WTC11 (cell line): ENCODE measurements at places on chromosomes 13 and 19. TPM values are rescaled to one million over a fixed set of nuclear protein-coding genes. Genes with fewer than 3 reads are reported as not detected.

The GAPDHS gene
- total RNA-seq = 0.20 to 0.30 TPM in 2 of 3 replicates, not detected in the other

The MIER2 gene
- 56.3 to 63.6 TPM (median 60.9 TPM) in 3 replicates for total RNA-seq

The MIA gene
- total RNA-seq = not detected in 3 replicates

The TEX26 gene
- total RNA-seq = not detected in 3 replicates

The UTP14C gene
- total RNA-seq = 18.5 to 20.5 TPM (median 19.2 TPM) in 3 replicates

DNA sequence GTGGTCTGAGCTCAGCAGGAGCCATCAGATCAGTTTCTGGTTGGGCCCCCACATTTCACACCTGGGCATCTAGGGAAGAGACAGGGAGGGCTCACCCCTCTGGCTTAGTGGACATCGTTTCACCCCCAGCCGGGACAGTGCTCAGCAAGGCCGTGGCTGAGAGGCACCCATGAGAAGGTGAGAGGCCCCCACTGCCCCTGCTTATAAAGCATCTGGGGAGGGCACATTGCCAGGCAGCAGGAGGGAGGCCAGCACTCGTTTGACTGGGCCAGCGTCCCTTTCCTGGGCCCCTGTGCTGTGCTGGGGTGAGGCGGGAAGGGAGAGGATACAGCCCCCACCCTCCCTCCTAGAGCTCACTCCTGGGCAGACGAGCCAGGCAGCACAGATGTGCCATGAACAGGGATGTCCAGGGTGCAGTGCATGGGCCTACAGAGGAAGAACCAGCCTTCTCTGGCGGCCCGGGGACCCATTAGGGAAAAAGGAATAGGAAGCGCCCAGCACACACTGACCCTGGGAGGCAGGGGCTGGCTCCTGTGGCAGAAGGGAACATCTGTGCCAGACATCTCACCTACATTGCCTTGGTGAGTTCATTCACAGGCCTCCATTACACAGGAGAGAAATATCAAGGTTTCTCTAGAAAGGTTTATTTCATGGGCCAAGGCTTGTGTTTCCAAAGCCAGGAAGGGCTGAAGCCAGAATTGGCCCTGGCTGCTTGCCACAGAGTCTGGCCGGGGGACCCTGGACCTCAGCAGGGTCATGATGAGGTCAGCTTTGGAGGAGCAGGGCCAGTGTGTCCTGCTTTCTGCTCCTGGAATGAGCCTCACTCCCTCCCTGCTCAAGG lies 7.7 kb downstream of the AP1M1 start:
- DNase-seq = peak; percentile 5
- H3K27me3 ChIP-seq = no peaks in the 10 kb centered on the region
- no peaks in the 10 kb centered on the region for H3K4me1 ChIP-seq
- no peak overlapping the region for H3K27ac ChIP-seq
- no peak overlapping the region for H3K4me3 ChIP-seq

GRCh38 chr19:11047866-11048265 lies 41.4 kb upstream of the LDLR start:
- H3K27ac ChIP-seq = no peak overlapping the region
- no peak for DNase-seq
- H3K4me3 ChIP-seq = no peak overlapping the region
- no peaks in the 10 kb centered on the region for H3K4me1 ChIP-seq

DNA sequence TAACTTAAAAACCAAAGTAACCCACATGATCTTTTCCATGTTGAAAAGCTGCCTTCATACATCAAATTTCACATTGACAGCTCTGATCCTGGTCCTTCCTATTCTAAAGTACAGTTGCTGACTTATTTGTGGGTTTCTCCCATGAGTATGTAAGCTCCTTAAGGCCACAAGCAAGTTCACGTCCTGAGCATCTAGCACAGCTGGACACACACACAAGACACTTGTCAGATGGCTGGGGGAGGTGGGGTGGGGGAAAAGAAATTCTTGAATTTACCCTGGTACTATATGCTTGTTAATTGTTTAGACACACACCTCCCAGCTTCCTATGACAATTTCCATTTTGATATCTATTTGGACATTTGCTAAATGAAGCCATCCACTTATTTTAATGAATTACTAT lies 162.8 kb downstream of the ZIC5 start:
- H3K36me3 ChIP-seq = no peaks in the 10 kb centered on the region
- H3K4me1 ChIP-seq = peaks cover 42% of the 10 kb centered on the region
- H3K27me3 ChIP-seq = peaks cover 5% of the 10 kb centered on the region
- H3K27ac ChIP-seq = no peak overlapping the region
- no peak overlapping the region for H3K4me3 ChIP-seq

DNA sequence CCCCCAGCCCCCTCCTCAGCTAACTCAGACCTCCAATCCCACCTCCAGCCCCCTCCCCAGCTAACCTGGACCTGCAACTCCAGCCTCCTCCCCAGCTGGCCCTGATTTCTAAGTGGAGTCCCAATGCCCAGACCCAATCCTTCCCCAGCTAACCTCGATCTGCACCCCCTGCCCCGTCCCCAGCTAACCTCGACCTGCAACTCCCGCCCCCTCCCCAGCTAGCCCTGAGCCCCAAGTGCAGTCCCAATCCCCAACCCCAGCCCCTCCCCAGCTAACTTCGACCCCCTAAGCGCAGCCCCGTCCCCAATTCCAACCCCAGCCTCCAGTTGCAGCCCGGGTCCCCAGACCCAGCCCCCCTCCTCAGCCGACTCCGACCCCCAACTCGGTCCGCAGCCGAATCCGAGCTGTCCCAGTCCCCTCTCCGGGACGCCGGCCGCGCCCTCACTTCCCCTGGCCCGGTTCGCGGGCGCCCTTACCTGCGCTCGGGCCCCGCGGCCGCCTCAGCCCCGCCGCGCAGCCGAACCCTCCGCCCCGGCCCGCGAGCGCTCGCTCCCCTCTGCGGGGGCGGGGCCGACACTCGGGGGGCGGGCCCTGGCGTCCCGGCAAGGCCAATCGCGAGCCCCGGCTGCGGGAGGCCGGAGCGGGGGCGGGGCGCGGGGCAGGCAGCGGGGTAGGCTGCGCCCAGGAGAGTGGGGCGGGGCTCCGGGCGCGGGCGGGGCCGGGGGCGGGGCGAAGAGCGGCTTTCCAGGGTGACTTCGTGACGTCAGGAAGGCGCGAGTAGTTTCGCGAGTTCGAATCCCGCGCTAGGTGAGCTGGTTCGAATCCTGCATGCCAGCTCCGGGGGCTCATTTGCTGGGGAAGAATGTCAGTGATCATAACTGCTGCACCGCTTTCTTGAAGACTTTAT lies at the start of gene GNG7:
Gene GNG7 (minus strand): TSS at position 525 of the 907 bp plus-strand sequence. CDS start 182,006 bp downstream, outside the sequence.
- peaks cover 16% of the 10 kb centered on the region for H3K4me1 ChIP-seq
- H3K27me3 ChIP-seq = peaks cover 24% of the 10 kb centered on the region
- H3K4me3 ChIP-seq = peak within 1 kb of the TSS; percentile 79
- H3K36me3 ChIP-seq = no peaks in the 10 kb centered on the region
- DNase-seq = peak; percentile 96
- H3K27ac ChIP-seq = peak within 1 kb of the TSS; percentile 53; the same call in 1 of the 2 replicates

- peaks cover 2% of the 10 kb centered on the region; the same call in 1 of the 2 replicates for H3K27me3 ChIP-seq
- DNase-seq = no peak
- peaks cover 54% of the 10 kb centered on the region for H3K4me1 ChIP-seq
Observed at GRCh38 chr19:44605547-44605946, 7.8 kb upstream of the IGSF23 start.

GRCh38 chr19:35349614-35350521 lies 2.2 kb downstream of the FFAR1 start:
- H3K4me3 ChIP-seq = no peak overlapping the region
- DNase-seq = no peak
- H3K27me3 ChIP-seq = no peaks in the 10 kb centered on the region

GRCh38 chr13:20877902-20878301 lies 24.6 kb downstream of the XPO4 start:
- no peak for DNase-seq
- H3K36me3 ChIP-seq = peaks cover 16% of the 10 kb centered on the region
- H3K4me1 ChIP-seq = peaks cover 55% of the 10 kb centered on the region
- no peak overlapping the region for H3K27ac ChIP-seq
- H3K27me3 ChIP-seq = no peaks in the 10 kb centered on the region

DNA sequence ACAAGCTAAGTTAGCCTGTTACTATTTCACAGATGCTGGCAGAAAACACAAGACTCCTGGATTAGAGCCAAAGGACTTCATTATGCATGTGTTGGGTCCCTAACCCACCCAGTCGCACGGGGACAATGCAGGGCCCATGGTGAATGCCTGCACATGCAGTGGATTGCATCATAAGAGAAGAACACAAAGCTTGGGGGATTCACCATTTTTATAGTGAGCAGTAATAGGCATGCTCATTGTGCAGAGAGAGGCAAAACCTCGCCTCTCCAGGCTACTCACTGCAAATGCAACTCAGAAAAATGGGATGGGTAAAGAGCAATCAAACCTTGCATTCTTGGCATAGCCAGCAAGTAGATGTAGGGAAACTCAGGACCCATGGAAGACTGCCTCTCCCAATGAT lies 115.8 kb downstream of the DIAPH3 start:
- no peak for DNase-seq
- H3K27ac ChIP-seq = no peak overlapping the region
- H3K4me3 ChIP-seq = no peak overlapping the region
- no peaks in the 10 kb centered on the region for H3K27me3 ChIP-seq
- H3K4me1 ChIP-seq = peaks cover 15% of the 10 kb centered on the region

GRCh38 chr13:76048675-76049375 lies 412.7 kb downstream of the LMO7 start:
- no peak overlapping the region for H3K4me3 ChIP-seq
- DNase-seq = no peak
- no peak overlapping the region for H3K27ac ChIP-seq

- no peak overlapping the region for H3K4me3 ChIP-seq
- no peaks in the 10 kb centered on the region for H3K36me3 ChIP-seq
- H3K27ac ChIP-seq = no peak overlapping the region
- no peaks in the 10 kb centered on the region for H3K27me3 ChIP-seq
- DNase-seq = no peak
Observed at GRCh38 chr13:75010941-75011340, 471.0 kb downstream of the TBC1D4 start.

DNA sequence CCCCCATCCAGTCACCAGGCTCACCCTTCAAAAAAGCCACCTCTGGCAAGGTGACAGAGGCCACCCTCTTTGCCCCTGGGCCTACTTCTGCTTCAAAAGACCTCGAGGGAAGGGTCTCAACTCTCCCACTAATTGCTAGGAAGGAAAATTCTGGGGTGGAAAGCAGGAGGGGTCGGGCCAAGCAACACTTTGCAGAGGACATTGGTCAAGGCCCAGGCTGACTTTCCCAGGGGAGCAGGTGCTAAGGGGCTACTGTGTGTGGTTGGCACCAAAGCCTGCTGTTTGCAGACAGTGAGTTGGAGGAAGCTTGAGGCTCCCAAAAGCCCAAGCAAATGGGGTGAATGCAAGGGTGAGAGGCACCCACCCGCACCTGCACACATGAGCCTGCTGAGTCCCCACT lies 28.6 kb upstream of the VSTM2B start:
- DNase-seq = no peak
- peaks cover 3% of the 10 kb centered on the region; the same call in 1 of the 2 replicates for H3K27me3 ChIP-seq
- H3K36me3 ChIP-seq = no peaks in the 10 kb centered on the region
- H3K27ac ChIP-seq = no peak overlapping the region
- no peak overlapping the region for H3K4me3 ChIP-seq

- H3K36me3 ChIP-seq = no peaks in the 10 kb centered on the region
- H3K4me1 ChIP-seq = peaks cover 22% of the 10 kb centered on the region
- peaks cover 27% of the 10 kb centered on the region for H3K27me3 ChIP-seq
Observed at GRCh38 chr13:57624565-57625435, 6.7 kb upstream of the PCDH17 start.

DNA sequence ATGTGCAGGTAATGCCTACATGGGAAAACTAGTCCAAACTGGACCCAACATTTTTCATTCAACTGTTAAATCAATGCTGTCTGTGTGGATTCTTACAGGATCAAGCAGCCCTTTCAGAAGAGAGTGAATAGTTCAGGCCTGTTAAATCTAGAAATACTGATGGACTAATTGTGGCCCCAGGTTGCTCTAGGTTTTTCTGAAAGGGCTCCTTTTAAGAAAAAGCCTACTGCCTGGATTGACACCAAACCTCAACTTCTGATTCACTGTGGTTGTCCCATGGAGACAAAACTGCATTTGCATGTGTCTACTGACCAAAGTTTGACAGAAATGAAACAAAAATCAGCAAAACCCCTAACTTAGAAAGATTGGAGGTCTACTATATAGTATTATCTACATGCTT lies 437.0 kb downstream of the KLF12 start:
- no peak for DNase-seq
- H3K27ac ChIP-seq = peak overlapping the region; percentile 43; the same call in 1 of the 2 replicates
- no peaks in the 10 kb centered on the region for H3K27me3 ChIP-seq
- no peak overlapping the region for H3K4me3 ChIP-seq
- H3K36me3 ChIP-seq = no peaks in the 10 kb centered on the region

DNA sequence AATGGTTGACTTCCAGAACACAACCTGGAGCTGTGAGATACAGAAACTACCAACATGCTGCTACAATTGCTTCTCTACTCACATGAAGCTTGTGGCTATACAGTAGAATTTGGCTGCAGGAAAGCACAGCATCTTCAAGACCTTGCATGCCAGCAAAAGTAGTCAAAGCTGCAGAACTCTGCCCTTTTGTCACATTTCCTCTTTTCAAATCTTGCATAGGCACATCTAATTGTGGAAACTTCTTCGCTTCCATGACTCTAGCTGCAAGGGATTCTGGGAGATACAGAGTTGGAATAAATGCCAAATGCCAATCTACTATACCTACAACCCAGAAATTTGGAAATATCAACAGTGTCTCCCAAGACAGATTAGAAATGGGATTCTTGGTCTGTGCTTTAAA lies 462.2 kb downstream of the FOXO1 start:
- peaks cover 3% of the 10 kb centered on the region for H3K4me1 ChIP-seq
- H3K36me3 ChIP-seq = no peaks in the 10 kb centered on the region
- no peak for DNase-seq

DNA sequence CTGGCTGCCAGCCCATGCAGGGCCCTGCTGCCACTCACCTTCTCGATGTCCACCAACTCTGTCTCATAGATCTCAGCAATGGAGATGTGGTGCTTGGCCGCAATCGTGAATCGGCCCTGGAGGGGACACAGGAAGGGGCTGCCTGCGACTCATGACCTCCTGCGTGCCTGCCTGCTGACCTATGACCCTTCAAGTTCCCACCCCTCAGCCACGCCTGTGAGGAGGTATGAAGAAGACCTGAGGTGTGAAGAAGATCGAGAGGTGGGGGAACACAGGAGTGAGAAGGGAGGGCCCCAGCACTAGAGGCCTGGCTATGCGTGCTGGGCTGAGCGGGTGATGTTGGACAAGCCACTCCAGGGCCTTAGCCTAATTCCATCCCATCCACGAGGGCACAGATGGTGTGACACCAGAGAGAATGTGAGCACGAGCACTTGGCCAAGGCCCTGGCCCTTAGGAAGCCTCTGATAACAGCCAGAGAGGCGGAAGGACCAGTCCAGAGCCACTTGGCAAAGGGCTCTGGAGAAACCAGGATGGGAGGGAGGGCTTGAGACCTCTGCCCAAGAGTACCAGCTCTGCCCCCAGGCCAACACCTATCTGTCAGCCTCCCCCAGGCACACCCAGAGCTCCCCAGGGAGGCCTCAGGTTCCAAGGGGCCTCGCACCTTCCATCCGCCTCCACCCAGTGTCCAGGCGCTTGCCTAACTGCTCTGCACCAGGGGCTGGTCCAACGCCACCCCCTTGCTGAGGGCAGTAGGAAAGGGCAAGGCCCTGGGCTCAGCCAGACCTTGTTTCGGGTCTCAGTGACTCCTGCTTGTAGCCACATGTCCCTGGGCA lies 9.6 kb upstream of the KPTN start:
- H3K4me3 ChIP-seq = no peak overlapping the region
- peaks cover 5% of the 10 kb centered on the region; the same call in 1 of the 2 replicates for H3K36me3 ChIP-seq
- H3K27me3 ChIP-seq = no peaks in the 10 kb centered on the region
- peak overlapping the region; percentile 65; the same call in 1 of the 2 replicates for H3K27ac ChIP-seq

GRCh38 chr19:42053037-42053935 lies 16.7 kb downstream of the GRIK5 start:
- no peaks in the 10 kb centered on the region for H3K27me3 ChIP-seq
- H3K4me3 ChIP-seq = no peak overlapping the region
- H3K4me1 ChIP-seq = no peaks in the 10 kb centered on the region
- no peak for DNase-seq
- peaks cover 38% of the 10 kb centered on the region for H3K36me3 ChIP-seq

- H3K36me3 ChIP-seq = no peaks in the 10 kb centered on the region
- H3K27me3 ChIP-seq = no peaks in the 10 kb centered on the region
- no peak overlapping the region for H3K4me3 ChIP-seq
- H3K27ac ChIP-seq = no peak overlapping the region
- peaks cover 7% of the 10 kb centered on the region for H3K4me1 ChIP-seq
- DNase-seq = no peak
Observed at GRCh38 chr19:824885-825284, 2.8 kb upstream of the AZU1 start.
